ENCODE measurements at places on chromosomes 1 and 21.

- no peak for DNase-seq
These were observed 40.5 kb downstream of the ATF3 start for GRCh38 chr1:212649020-212649419.

GRCh38 chr1:31799895-31800673 lies 15.7 kb downstream of the SPOCD1 start:
- DNase-seq: no peak

DNA sequence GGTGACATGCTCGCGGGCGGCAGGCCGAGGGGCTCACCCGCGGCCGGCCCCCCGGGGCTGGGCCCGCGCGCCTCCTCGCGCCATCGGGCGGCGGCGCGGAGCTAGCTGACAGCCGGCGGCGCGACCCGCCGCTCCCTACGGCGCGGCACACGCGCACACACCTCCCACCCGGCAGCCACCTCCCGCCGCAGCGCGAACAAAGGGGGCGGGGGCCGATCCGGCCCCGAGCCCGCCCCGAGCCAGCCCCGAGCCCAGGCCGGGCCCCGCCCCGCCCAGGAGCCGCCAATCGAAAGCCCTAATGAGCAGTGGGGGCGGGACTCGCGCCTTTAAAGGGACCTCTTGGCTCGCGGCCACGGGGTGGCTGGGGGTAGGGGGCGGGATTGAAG lies at the start of gene KIF21B:
Gene KIF21B, minus strand, starts transcription at position 198 of the 386 bp plus-strand sequence. CDS start 331 bp downstream, outside the sequence.
- DNase-seq: peak; percentile 88

DNA sequence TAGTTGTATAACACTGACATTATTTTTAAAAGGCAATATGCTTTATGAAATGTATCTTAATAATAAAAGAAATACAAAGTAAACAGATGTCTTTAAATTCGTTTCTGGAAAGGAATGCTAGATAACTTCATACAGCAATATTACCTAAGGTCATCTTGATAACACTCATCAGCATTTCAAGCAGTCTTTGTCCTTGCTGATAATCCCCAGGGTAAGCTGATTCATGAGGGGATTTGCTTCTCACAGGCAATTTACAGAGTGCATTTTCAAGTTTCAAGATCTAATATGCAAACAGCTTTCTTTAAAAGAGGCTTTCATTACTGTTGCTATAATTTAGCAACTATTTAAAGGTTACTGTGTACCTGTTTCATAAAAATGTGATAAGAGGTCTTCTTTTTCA lies 75.2 kb upstream of the NEK2 start:
- no peak for DNase-seq

DNA sequence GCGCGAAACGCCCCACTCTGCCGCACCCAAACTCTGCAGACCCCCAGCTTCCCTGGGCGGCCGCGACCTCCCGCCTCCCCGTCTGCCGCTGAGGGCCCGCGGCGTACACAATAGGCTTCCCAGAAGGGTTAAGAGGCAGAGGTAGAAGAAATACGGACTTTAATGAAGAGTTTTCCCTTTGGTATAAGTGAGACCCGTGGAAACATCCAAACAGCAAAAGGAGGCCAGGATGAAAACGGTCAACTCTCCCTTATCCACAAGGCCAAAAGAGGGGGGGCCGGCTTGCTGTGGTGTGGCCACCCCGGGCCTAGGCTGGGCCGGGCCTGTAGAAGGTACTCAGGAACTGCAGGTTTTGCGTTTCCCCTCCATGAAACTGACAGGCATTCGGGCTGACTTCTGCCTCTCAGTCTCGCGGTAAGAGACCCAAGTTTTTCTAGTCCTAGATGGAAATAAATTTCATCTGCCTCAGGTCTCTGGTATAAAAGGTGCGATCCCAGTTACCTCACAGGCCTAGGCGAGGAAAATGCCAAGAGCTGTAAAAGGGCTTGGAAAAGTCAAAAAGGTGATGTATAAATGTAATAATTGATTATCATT lies 671 bp upstream of the PYGO2 start:
- no peak for DNase-seq

DNA sequence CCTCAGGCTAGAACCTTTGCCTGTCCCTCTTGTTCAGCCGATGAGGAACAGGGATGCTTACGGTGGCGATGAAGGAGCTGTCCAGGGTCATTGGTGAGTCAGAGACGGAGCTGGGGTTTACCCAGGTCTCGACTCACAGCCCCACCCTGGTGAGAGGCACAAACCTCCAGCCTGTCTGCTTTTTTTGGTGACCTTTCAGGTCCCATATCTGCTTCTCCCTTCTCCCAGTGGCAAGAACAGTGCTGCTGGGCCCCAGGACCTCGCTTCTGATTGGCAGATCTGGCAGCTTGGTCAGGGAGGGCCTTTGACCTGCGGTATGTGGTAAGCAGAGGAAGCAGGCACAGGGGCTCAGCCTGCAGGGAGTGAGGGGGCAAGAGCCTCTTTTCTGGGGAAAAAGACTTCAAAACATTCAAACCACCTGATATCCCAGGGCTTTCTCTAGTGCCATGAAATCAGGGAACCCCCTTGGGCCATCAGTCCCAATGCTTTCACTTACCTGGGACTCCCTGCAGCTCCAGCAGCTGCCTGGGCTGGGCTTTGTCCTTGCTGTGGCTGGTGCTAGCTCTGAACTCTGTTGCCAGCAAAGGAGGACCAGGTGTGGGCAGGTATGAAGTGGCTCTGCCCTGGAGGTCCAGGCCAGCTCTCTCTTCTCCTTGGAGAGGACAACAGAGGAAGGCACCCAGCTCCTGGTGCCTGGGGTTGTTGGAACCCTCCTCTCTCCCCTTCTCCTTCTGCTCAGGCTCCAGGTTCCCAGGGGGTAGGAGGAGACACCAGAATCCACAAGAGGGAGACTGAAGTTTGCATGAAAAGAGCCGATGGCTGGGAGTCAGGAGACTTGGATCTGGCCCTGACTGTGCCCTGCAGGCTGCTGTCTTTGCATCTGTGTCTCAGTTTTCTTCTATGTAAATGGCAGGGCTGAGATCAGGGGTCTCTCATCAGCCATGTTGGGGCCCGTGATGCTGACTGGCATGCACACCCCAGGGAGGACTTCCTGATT lies 41.4 kb downstream of the TRIM62 start:
- no peak for DNase-seq

- no peak for DNase-seq
These were observed 34.0 kb upstream of the ARHGAP29 start for GRCh38 chr1:94271373-94271772.

- DNase-seq: no peak
These were observed 21.2 kb downstream of the C21orf91 start for GRCh38 chr21:17797967-17798366.

GRCh38 chr21:25115021-25115420 lies 492.3 kb downstream of the MRPL39 start:
- DNase-seq: no peak

DNA sequence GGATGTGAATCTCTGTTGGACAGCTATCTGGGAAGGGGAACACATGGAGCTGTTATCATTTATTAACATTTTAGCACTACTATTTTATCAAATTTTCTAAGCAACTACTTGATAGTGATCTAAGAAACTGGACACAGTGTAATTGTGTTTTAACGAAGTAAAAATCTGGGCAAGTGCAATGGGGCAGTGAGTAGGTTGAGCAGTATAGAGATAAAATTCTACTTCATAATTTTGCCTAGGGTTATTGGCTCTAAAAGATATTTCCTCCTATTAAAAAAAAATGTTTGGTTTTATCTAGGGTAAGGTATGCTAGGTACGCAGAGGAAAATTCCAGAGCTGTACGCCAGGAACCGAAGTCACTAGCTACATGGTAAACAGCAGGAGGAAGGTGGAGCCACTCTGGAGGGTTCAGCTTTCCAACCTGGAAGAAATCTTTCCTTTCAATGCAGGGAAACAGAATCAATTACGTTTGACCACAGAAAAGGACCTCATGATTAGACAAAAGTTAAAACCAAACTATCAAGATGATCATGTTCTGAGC lies 43.3 kb downstream of the BCAR3 start:
- DNase-seq: no peak

GRCh38 chr1:202243006-202243405 lies 49.4 kb downstream of the LGR6 start:
- DNase-seq: no peak

Data from NK-92 treated with Interleukin-12 subunit alpha and Interleukin-12 subunit beta, amount 100 ng/mL, for 24 hours (cell line).